Foreskin melanocyte (primary cell): ENCODE measurements at places on chromosomes 4 and X.
A peak's percentile ranks its signal among the peaks of the same experiment; 100 is the strongest.

DNA sequence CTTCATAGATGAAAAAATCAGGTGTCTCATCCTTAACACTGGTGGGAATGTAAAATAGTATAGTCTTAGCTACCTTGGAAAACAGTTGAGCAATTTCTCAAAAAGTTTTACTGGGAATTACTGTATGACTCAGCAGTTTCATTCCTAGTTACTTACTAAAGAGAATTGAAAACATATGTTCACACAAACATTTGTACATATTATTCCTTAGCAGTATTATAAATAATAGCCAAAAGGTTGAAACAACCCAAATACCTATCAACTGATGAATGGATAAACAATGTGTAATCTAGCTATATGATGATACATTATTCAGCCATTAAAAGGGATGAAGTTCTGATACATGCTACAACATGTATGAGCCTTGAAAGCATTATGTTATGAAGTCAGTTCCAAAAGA, 41.7 kb downstream of the RBM46 start:
- DNase-seq: no peak

- DNase-seq: no peak
Measured at GRCh38 chr4:147732518-147733235, 789 bp downstream of the ARHGAP10 start.

- DNase-seq: peak; percentile 5
Measured at GRCh38 chrX:23554304-23554703, 113.0 kb upstream of the PRDX4 start.

DNA sequence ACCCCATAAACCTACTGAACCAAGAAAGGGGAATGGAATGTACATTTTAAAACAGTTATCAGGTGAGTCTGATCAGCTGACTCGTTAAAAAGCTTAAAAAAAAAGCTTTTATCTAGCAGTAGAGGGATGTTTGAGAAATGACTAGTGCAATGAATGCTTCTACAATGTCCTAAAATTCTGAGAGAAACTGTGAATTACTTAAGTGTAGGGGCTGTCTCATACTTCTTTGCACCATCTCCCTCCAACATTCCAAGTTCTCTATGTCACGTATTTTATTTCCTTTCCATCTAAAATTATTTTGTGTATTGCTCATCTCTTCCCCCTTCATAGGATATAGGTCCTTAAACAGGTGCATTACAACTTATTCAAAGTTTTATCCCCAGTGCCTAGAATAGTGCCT, 11.9 kb upstream of the AREG start:
- no peak for DNase-seq

DNA sequence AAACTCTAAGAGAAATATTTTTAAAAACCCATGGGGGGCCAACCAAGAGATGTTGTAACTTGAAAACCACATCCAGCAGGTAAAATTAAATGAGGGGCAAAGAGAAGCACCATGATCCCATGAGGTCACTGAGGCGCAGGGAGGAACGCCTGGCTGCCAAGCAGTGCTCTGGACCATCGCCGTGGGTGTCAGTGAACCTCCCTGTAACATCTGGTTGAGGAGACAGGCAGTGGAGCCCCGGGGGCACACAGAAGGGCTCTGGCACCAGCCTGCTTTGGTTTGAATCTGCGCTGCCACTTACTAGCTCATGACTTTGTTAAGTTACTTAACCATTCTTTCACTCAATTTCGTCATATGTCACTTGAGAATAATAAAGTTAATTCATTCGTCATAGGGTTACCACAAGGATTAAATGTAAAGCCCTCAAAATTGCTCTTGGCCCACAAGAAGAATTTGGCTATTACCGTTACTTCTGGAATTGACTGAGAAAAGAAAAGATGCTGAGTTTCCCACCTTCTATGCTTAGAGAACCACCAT, 41.6 kb upstream of the SLC25A4 start:
- DNase-seq: no peak

DNA sequence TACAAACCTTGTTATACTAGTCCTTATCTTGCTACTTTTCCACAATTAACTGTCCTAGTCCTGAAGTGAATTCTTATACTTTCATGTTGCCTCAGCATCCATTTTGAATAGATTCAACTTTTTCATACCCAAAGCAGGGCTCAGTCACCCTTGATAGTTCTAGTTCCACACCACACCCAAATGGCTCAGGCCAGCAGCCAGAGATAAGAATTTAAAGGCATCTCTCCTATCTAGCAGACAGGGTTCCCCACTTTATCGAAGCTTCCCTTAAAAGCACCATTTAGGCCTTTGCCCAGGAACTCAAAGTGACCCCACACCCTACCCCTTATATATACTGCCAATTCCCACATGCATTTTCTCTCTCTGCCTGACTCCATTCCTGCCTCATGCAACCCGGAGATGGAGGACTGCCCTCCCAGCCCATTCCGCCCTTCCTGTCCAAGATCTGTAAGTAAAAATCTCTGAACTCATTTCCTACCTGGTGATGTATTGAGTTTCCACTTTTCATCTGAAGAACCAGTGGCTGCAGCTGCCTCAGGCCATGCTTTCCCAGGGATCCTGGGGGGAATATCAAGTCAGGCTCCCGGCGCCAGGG, 63.7 kb upstream of the TXK start:
- DNase-seq: no peak

GRCh38 chr4:11293866-11294265, 134.8 kb downstream of the HS3ST1 start:
- DNase-seq: no peak

DNA sequence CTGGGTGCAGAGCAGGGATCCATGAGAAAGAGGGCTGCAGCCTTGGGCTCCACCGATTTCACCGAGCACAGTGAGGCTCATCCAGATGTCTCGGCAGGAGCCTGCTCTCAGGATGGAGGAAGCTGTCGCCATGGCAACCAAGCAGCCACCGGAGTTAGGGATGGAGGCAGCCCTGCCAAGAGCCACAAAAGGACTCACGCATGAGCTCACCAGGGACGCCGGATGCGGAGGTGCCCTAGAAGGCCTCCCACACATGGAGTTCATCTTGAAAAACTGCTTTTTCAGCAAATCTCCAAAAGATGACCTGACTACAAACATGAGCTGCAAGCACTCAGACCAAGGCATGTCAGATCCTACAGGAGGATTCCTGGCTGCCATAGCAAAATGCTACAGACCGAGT, 90.7 kb downstream of the WFS1 start:
- no peak for DNase-seq

GRCh38 chrX:155023907-155024833, 1.6 kb upstream of the F8 start:
- no peak for DNase-seq

GRCh38 chr4:142265536-142265935, 580.6 kb downstream of the INPP4B start:
- no peak for DNase-seq

GRCh38 chrX:18873189-18873791, 110.6 kb downstream of the PHKA2 start:
- DNase-seq: peak; percentile 81

DNA sequence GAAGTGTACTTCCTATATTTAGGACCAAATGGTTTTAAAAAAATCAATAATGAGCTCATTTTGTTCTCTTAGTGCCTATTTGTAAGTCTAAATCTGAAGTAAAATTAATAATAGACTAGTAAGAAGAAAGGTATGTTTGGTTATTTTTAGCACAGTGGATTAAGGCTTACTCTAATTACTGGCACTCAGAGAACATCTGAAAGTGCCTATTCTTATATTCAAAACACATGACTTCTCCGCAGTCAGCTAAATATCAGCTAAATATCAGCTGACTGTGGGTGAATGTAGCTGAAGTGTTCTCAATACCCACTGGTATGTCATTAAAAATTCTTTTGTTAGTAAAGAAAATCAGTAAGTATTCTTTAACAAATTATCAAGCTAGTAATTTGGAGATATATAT, 6.0 kb downstream of the AP1S2 start:
- DNase-seq: peak; percentile 72

- DNase-seq: no peak
Measured at GRCh38 chr4:24736066-24736465, 59.3 kb upstream of the SOD3 start.

GRCh38 chr4:38672074-38672396, 8.0 kb downstream of the KLF3 start:
- no peak for DNase-seq

DNA sequence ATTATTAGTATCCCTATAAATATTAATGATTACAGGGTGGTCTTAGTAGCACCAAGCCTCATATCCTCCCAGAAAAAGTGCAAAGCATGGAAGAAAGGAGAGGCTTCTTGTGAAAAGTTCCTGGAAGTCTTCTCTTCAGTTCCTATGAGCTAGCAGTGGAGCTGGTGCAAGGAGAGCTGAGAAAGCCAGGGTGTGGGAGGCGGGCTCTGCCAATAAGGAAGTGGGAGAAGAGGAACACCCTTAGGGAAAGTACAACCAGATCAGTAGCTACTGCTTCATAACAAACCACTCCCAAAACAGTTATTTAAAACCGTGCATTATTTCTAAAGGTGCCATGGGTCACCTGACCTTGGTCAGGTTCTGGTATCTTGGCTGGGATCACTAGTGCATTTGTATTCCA, 72.4 kb downstream of the MAP9 start:
- no peak for DNase-seq

DNA sequence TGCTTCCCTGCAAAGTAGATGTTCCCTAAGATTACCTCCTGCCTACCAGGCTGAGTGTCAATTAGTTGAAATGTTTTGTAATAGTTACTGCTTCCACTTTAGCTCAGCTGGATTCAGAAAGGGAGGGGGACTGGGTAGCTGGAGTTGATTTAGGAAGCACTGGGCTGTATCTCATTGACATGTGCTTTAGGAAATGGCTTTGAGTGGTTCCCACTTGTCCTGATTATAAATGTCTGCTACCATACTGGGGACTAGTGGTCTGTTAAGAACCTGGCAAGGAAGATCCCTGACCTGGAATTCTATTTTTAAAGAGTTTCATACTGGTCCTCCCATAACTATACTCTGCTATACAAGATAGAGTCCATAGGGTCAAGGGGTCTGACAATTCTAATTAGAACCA, 363.9 kb upstream of the PPP1R2C start:
- no peak for DNase-seq

DNA sequence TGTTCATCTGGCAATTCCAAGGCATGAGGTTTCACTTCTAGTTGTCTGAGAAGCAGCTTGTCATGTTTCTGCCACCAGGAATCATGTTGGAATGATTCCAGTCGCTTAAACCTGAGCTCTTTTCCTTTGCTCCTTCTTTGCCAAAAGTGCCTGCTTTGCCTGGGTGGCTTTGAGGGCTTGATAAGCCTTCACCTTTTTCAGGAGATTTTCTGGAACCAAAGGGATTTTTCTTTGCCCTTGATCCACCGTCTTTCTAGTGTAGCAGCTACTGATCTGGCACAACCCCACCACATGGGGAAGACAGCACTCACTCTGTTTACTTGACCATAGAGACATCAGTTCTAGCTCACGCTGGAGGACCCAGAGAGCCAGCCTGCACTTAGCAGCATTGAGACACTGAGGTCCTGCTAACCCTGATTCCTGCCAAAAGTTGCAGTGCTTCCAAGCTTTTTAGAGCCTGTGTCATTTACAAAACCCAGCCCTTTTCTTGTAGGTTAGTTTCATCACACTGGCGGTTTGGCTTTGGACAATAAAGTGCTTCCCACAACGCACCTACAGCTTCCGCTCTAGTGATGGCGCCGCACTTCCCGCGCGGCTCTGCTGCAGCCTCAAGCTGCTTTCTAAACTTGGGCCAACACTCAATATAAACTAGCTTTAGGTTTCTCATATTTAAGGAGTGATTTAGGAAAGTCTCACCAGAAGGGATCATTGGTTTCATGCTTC, 7.3 kb upstream of the CCNI start:
- no peak for DNase-seq
